ENCODE measurements at places on chromosomes 1 and 21.

GRCh38 chr1:111956155-111956771 lies 33.2 kb downstream of the KCND3 start:
- DNase-seq, result no peak

GRCh38 chr1:41936107-41936506 lies 17.4 kb upstream of the HIVEP3 start:
- no peak for DNase-seq

GRCh38 chr1:2999571-2999970 lies 21.7 kb upstream of the ACTRT2 start:
- DNase-seq, result no peak

- no peak for DNase-seq
Measured at GRCh38 chr1:85344256-85344694, 67.8 kb upstream of the BCL10 start.

DNA sequence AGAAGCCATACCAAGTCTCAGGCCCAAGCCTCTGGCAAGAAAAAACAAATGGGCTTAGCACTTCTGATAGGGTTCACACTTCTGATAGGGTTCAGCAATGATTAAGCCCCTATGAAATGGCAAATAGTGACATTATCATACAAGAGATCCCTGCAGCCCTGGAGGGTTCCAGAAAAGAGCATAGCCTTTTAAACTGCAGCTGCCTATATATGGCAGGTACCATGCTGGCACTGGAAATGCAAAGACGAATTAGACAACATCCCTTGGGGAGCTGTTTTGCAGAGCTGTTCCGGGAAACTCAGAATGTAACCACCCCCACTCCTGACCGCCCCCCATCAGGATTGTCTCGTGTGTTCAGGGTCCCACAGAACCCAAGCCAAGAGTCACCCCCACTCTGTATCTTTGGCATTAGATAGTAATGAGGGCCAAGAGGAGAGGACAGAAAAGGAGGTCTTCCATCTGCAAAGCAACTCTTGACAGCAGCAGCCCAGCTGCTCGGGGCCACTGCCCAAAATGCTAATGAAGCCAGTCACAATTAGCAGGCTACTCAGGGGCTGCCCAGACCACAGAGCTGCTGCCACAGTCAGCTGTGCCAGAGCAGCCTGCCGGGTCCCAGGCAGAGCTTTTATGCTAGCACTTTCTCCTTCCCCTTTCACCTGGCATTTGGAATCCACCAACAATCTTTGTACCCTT lies 50.9 kb downstream of the ITPKB start:
- no peak for DNase-seq

- no peak for DNase-seq
Measured at GRCh38 chr1:55076356-55076755, 37.0 kb downstream of the PCSK9 start.

- DNase-seq, result no peak
Measured at GRCh38 chr1:19668888-19669287, 4.2 kb downstream of the HTR6 start.

GRCh38 chr1:79042117-79042516 lies 35.6 kb upstream of the ADGRL4 start:
- DNase-seq, result no peak

- DNase-seq, result no peak
Measured at GRCh38 chr1:82161700-82162141, 361.0 kb downstream of the ADGRL2 start.

All from activated CD4-positive, CD25-positive, alpha-beta regulatory T cell treated with anti-CD3 and anti-CD28 coated beads, Interleukin-2, amount 50 U/mL, for 16 hours (primary cell).